GM23248 (cell line): ENCODE measurements at places on chromosomes 16 and 17. TPM values are rescaled to one million over a fixed set of nuclear protein-coding genes. Genes with fewer than 3 reads are reported as not detected.

The TMC7 gene
- total RNA-seq, result 0.25 and 0.54 TPM in 2 replicates

The TERF2IP gene
- 44.8 and 60.7 TPM in 2 replicates for total RNA-seq

- DNase-seq, result no peak
- H3K27ac ChIP-seq, result no peak overlapping the region
- no peak overlapping the region for H3K4me3 ChIP-seq
- no peaks in the 10 kb centered on the region for H3K27me3 ChIP-seq
These were observed 26.8 kb upstream of the ENDOV start for GRCh38 chr17:80388175-80388574.

DNA sequence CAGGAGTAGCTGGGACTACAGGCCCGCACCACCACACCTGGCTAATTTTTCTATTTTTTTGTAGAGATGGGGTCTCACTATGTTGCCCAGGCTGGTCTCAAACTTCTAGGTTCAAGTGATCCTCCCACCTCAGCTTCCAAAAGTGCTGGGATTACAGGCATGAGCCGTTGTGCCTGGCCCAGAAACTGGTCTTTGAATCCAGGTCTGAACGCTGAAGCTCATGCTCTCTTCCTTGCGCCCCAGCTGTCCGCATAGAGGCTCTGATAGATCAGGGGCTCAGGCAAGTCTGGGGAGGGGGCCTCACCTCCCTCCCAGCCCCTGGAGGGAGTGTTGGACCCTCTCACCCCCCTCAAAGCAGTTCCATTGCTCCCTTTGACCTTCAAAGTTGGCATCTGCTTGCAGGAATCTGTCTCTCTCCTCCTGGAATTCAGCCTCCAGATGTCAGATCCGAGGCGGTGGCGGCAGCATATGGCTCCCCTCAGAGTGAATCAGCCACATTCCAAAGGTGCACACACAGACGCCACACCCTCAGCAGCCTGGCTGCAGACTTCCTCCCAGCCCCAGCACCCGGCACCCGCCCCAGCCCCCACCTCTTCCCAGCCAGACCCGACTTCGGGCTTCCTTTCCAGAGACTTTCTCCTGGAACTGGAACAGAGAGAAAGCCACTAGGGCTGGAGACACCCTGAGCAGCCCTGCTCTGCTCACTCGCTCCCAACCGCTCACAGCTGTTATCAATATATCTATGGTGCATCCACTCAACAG is 16.9 kb upstream of the GLIS2 start:
- no peaks in the 10 kb centered on the region for H3K36me3 ChIP-seq
- no peaks in the 10 kb centered on the region for H3K27me3 ChIP-seq
- DNase-seq, result peak; percentile 97

DNA sequence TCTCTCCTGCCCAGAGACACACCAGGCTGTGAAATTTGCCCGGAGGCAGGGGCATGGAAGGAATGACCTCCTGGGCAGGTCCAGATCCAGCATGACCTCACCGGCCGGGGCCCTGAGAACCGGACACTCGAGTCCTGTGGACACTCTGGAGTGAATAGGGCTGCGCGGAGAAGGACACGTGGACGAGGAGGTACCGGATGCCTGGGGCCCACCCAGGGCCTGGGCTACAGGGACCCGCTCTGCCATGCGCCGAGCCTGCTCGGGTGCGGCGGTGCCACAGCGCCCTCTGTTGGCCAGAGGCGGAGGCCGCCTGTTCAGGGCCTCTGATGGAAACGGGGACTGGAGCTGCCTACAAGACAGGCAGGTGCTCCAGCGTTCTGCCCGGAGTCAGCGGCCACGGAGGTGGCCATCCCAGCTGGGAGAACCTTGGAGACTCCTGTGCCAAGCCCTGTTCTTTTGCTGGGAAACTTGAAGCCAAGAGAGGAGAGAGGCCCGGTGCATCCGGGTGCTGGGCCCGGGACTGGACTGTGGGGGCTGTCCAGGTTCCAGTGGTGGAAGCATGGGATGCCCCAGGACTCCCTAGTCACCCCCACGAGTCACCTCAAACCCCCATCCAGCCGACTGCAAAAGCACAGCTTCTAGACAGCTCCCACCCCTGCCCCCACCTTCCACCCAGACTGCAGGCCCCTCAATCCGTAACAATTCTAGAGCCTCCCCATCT is 19.3 kb upstream of the NXPH3 start:
- DNase-seq, result peak; percentile 73
- H3K4me3 ChIP-seq, result peak overlapping the region; percentile 33; the same call in 1 of the 2 replicates
- H3K36me3 ChIP-seq, result no peaks in the 10 kb centered on the region
- no peaks in the 10 kb centered on the region for H3K4me1 ChIP-seq
